A673 (cell line): ENCODE measurements at places on chromosomes 2 and 18.

GRCh38 chr2:177143444-177143843 lies 69.2 kb upstream of the HNRNPA3 start:
- peak; percentile 87 for DNase-seq

DNA sequence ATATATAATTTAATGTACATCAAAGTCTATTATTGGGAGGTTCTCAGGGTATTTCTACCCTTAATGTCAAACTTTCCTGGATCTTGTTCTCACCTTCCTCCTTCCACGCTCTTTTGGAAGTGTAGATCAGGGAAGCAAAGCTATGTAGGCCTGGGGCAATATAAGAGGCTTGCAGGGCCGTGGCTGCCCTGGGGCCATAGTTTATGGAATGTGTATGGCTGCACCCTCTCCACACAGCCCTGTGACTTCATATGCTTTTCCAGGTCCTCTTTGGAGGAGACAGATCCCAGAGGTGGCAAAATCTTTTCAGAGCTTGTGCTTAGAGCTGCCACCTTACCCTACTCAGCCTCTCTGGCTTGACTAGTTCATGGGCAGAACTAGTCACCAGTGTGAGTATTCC lies 82.9 kb downstream of the PLB1 start:
- DNase-seq: no peak

DNA sequence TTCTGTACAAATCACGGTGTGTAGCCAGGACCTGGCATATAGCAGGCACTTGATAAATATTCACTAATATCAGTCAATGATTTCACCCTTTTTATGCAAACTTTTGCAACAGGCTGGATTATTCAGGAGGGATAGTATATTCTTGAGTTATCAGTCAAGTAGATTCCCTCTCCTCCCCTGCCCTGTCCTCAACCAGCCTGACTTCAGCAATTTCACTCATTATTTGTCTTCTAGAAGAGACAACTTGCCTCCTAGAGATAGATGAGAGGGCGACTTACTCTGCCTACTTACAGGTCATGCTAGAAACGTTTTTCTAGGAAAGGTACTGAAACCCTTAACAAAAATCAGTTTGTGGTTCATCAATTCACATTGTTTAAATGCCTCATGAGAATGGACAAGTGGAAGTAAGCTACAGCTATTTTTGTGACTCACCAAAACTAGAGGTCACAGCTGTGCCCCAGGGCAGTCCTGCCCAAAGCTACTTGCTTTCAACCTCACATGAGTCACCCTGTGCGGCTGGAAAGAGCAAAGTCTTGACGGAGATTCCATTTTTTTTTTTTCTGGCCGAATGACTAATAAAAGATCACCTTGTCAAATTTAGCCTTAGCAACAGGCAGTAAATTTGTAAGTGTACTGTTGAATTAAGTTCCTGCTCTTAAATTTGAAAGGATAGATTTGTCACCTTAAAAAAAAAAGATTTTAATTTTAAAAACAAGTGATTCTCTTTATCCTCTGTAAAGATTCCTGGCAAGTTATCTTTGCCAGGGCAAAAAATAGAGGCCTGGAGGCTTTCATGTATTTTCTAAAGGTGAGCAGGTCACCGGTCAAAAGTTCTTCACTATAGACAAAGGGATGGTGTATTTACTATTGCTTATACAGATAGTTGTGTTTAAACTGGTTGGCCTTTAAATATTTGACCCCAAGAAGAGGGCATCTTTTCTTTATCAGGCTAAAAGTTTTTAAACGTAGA lies 109.0 kb upstream of the SLC35G4 start:
- no peak for DNase-seq

DNA sequence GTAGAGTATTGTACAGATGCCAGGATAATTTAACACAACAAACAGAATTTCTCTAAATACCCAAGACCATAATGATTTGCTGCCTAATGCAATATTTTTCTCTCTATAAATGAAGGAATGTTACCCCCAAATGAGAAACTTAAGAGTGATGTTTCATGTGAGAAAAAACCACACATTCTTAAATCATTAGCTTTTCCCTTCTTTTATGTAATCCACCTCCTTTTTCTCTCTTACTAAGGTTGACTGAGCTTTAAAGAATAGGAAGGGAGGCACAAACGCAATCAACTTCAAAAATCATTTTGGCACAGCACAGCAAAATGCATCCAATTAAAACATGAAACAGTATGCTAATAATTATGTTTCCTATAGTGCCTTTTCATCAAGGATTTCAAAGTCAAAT lies 698.1 kb upstream of the CDH2 start:
- DNase-seq: no peak

- DNase-seq: no peak
Observed at GRCh38 chr2:15594291-15595256, 2.9 kb downstream of the DDX1 start.

- no peak for DNase-seq
Observed at GRCh38 chr2:121211689-121212151, 73.3 kb downstream of the TFCP2L1 start.

DNA sequence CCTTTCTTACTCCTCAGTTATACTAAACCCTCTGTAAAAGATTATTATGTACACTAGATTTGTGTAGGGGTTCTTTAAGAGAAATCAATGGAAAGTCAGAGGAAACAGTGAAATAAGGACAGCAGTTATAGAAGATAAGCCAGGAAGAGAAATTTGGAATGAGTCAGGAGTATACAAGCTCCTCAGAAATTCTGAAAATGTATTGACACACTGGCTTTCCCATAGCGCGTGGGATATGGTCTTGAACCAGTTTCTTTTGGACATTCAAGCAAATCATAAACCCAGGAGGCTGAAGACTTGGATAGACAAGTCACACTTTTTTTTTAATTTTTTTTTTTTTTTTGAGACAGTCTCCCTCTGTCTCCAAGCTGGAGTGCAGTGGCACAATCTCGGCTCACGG lies 316.1 kb upstream of the MMADHC start:
- no peak for DNase-seq

GRCh38 chr2:171712051-171712450 lies 24.8 kb downstream of the DYNC1I2 start:
- DNase-seq: peak; percentile 97

GRCh38 chr2:85929096-85930050 lies 40.6 kb upstream of the ST3GAL5 start:
- DNase-seq: no peak
